ENCODE measurements at places on chromosomes 5 and 9.

DNA sequence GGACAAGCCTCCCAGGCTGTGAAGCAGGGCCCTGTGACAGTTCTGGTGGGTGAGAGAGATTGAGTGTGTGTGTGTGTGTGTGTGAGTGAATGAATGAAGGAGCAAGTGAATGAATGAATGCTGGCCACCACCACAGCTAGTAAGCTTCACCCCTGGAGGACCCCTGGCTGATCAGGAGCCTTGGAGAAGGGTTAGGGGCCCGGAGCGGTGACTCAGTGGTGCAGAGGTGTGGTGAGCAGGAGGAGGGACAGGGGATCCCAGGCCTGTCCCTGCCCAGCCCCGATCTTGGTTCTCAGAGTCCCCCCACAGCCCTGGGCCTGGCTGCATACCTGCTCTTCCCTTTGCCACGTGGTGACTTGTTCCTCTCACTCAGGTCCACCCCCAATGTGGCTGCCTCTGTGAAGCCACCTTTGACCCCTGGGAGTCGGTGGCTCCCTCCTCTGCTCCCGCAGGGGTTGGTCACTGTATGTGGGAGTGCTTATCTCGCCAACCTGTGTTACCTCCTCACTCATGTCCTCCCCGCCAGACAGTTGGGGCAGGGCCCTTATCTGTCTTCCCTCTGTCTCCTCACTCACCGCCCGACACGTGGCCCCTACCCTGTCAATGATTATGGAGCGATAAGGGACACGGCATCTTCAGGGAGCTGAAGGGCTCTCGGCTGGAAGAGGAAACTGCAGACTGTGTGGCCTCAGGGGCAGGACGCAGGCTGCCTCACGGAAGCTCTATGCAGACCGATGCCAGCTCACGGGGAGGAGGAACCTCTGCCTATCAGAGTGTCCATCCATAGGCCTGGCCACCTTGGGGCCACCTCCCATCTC, 99.9 kb upstream of the PITX1 start:
- no peak for DNase-seq

DNA sequence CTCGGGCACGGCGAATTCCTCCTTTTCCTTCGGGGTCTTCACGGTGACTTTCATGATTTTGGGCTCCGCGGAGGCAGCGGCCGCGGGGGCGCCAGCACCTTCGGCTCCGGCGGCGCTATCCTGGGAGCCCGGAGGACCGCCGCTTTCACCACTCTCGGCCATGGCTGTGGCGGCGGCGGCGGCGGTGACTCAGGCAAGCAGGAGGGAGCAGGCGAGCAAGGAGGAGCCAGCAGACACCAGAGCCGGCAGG, 315 bp downstream of the UBQLN1 start:
- DNase-seq, result no peak

GRCh38 chr9:88786291-88787079, 204.8 kb upstream of the S1PR3 start:
- no peak for DNase-seq

GRCh38 chr9:21244836-21245235, 5.0 kb upstream of the IFNA14 start:
- no peak for DNase-seq

DNA sequence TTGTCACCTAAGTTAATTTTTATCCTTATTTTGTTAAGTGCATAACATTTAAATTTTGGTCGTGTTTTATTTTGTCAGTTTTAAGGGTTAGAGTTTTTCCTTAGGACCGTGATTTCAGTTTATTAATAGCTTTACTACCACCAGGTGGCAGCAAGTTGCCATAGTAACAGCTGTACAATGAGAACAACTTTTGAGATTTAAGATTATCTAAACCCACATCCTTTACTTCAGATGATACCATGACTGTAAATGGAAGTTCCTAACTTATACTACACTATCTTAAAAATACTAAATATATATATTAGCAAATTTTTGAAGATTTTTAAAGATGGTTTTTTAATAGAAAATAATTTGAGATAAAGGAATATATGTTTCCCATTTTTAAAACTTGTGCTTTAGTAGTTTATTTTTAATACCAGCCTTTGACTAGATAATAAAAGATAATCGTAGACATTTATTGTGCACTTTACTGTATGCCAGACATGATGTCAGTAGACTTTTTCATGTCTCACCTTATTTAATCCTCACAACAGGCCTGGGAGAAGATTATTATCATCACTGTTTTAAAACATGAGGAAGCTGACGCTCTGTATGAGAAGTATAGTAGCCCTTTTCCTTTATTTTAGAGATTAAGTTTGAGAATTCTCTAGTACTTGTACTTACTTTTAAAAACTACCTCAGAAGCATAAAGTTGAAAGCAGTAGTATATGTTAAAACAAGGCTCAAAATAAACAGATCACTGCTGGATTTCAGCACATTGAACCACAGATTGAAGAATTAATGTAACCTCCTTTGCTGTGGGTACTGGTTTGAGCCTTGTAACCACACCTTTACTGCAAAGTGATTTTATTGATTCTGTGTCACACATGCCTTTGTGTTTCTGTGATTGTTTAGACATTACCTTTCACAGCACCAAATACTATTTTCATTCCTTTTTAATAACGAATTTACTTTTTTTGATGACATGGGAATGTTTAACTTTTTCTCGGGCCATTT, 27.5 kb downstream of the SREK1 start:
- DNase-seq, result peak; percentile 75

DNA sequence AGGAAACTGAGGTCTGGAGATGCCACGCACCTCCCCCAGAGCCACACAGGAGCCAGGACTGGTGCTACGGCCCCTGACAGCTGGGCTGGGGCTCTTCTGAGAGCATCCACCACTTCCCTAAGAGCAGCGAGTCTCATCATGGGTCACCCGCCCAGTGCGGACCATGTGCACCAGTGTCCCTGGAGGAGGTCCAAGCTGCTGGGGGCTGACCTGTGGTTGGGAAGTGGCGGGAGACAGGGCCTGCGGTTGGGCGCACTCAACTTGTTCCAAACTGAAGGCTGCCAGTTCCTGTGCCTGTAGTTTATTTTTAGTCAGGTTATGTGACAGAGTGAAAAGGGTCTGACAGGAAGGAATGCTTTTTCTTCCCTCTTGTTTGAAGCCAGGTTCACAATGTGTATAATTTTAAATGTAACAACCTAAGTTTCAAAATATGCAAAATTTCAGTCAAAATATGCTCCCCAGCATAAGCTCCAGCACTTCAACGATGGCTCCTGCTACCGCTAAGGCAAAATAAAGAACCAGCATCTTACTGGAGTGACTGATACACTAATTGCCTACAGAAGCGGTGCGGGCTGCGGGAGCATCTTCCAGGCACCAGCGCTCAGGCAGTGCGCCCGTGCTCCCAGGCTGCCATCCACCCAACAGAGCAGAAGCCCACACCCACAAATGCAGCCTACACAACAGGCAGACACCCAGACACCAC, 14.8 kb downstream of the BARHL1 start:
- no peak for DNase-seq

- peak; percentile 29 for DNase-seq
Observed at GRCh38 chr9:95494022-95494415, 22.8 kb downstream of the PTCH1 start.

DNA sequence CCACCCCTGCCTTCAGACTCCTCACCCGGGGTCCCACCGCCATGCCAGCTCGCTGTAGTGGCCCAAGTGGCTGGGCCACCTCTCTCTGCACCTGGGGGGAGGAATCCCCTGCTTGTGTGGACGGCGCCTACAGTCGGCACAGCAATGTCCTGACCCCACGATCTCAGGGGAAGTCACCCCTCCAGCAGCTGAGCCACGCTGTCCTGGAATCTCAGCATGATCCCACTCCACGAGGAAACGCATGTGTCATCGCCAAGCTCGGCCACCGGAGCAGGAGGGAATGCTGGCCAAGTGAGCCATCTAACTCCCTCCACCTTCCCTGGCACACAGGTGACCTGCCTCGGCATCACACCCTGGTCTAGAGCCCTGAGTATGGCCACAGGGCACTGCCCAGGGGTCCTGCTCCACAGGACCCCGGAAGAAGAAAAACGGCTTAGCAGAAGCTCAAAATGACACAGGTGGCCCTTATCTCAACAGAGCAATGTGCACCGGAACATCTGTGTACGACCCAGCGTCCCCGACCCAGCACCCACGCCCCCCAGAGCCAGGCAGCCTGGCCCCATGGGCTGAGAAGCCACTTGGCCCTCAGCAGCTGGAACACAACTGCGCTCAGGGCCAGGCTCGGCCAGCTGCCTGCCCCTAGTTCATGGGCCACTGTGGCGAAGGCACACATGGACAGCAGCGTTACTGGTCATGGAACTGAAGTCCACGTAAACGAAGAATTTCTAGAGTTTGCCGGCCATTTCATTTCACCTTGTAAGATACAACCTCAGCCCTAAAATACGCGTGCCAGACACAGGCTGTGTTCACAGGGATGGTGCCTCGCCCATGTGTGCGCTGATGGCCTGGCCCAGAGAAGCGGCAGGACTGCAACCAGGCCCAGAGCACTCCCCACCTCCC, 23.4 kb upstream of the CAMSAP1 start:
- DNase-seq, result no peak

- no peak for DNase-seq
Observed at GRCh38 chr9:96660692-96661248, 5.7 kb upstream of the PRXL2C start.

DNA sequence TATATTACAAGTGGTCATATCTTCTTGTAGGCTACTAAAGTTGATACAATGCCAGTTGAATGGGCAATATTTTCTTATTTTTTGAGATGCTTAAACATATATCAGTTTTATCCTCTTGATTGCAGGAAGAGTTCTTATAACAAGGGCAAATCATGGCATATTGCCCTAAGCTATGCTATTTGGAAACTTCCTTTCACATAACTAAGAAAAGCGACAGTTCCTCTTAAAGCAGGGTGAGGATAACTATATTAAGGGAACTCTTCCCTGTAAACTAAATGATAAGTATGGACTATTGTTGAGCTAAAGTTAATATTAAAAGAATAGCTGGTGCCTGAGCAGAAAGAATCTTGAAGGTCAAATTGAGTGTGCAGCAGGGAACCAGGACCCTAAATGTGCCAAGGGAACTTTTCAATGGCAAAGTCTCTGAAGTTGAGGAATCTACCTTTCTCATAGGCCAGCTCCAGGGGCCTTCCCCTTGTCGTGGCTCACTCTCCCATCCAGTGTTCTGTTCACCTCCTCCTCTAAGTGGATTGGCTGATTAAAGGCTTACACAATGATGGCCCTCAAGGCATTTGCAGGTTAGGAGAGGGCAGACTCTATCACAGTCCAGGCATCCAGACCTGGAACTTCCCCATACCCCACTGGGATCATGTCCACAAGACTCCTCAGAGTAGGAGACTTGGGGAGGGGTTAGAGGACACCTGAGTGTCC, 26.8 kb downstream of the FYB1 start:
- DNase-seq, result no peak

DNA sequence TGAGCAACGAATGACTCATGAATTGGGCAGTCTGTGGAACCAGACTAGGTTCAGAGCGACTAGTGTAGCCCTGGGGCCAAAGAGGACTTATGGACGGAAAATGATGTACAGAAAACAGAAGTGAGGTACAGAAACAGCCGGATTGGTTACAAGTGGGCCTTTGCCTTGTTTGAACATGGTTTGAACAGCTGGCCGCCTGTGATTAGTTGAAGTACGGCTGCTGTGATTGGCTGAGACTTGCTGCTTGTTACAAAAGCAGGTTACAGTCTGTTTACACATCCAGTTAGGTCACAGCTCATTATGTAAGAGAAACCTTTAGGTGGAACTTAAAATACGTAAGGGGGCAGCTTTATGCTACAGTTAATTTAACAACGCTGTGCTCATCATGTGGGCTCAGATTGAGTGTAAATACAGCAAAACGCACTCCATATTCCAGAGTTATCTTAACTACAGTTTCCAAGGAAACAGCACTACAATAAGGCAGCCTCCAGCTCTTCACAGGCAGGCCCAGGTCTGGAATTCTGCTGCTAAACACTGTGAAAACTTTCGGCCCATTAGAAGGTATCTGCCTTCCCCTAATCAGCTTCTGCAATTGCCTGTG, 6.5 kb downstream of the AMACR start:
- no peak for DNase-seq

DNA sequence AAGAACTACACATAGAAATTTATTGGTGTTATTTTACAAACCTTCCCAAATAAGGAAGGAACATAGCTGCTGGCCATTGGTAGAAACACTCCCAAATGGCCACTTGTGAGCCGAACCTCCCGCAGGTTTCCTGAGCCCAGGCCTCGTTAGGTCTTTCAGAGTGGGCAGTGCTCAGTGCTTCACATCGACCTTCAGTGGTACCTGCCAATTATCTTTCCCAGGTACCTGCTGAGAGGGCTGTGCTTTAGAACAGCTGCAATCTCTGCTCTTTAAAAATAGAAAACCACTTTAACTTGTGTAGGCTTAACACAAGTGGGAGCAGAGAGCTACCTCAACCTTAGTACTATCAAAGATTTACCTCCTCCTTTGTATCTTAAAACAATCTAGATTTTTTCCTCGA, 334.1 kb downstream of the RFX3 start:
- DNase-seq, result no peak

- no peak for DNase-seq
Observed at GRCh38 chr5:110362261-110362660, 364.2 kb downstream of the TMEM232 start.

DNA sequence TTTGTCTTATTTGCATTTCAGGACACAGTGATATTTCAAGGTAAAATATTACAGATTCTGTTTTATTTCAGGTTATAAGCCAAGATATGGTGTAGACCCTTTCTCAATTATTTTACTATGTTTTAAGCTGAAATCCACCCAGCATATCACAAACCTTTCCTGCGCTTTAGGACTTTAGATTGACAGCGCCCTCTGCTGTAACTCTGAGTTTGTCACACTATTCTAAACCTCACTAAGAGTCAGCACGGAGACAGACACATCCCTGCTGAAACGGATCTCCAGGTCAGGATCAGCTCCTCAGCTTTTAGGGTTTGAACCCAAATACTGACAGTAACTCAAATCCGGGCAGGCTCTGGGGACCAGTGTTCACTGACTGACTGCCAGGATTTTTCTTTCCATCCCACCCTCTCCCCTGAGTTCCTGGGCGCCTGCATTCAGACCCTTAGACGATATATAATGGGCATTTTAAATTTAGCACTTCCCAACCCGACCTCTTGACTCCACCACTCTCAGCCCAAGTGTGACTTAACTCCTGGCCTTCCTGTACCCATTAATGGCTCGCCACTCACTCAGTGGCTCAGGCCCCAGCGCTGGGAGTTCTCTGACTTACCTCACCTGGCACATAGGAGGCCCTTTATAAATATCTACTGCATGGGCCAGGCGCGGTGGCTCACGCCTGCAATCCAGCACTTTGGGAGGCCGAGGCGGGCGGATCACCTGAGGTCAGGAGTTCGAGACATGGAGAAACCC, 33.5 kb downstream of the TLX3 start:
- peak; percentile 52 for DNase-seq

DNA sequence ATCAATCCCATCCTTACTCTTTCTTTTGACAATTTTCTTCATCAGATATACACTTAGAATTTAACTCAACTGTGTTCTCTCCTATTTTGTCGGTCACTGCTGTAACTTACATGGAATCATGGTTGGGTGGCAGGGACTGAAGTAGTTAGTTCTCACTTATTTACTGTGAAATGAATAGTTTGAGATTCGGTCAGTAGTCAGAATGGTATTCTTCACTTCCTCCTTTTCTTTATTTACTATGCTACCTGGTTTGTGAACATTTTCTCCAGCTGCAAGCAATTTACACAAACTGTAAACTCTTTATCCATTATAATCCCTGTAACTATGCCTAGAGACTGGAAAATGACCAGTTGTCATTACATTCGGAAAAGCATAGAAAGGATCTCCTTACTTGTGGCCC, 41.5 kb upstream of the GDNF start:
- DNase-seq, result no peak

GRCh38 chr5:131996210-131997025, 15.0 kb downstream of the ACSL6 start:
- DNase-seq, result no peak

Data from activated CD4-positive, alpha-beta T cell treated with anti-CD3 and anti-CD28 coated beads, Interleukin-2, amount 10 ng/mL, durations not matched to agents 7 days and 5 days (primary cell).